ENCODE measurements at places on chromosomes 16 and 17.

DNA sequence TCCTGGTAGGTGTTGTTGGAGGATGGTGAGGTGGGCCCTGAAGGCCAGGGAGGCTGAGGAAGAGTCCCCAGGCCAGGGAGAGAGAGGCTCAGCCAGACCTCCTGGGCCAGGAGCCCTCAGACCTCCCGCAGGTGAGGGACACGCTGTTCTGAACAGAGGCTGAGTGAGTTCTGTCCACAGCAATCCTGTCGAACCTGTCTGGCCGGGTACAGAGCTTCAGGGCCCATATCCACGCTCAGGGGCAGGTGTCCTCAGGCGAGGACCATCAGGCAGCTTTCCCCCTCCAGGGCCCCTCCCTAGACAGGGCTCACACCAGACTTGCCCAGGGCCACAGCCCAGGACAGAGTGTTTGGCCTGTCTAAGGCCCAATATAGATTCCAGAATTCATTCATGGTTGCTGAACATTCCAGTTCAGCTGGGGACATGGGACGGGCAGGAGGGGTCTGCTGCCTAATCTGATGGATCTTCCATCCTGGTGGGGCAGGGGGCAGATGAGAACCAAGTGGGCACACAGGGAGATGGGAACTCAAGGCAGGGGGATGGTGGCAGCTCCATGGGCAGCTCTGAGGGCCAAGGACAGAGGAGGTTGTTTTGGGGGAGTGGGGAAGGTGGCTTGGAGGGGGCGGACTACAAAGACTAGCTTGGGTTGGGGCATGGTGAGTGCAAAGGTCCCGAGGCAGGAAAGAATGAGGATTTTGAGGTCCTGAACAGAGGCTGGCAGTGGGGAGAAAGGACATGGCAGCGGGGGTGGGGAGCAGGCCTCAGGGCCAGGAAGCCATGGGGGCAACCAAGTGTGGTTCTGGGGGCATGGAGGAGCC is 23.4 kb upstream of the MPRIP start:
- DNase-seq: no peak

DNA sequence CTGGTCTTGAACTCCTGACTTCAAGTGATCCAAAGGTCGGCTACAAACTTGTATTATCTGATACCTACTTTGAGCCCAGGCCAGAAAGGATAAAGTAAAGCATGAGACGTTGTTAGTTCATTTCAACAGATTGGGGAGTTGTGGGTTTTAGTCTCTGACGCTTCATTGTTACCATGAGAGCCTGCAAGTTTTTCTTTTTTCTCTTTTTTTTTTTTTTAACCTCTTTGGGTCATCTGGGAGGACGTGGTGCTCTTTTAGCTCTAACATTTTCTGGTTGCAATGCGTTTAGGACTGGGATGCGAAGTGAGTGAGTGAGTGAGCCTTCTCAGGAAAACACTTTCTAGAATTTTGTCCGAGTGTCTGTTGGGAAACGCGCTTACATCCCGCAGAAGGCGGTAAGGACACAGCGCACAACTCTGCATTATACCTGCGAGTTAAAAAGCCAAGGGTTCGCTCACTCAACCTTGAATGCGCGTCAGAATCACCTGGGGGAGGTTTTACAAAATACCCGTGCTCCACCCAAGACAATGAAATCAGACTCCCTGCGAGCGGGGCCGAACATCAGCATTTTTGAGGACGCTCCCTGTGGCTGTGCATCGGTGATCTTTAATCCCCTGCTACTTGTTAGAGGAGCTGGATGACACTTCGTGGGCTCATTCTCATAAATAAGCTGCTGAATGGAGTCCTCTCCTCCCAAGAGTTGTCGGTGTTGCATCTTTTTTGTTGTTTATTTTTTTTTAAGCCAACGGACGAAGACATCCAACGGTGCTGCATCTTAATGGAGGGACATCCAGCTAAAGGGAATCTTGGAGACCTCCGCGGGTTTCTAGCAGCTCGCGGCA is 629 bp upstream of the RNF135 start:
- DNase-seq: peak; percentile 5

- DNase-seq: no peak
Measured at GRCh38 chr17:49725452-49726130, 17.8 kb upstream of the SLC35B1 start.

- DNase-seq: no peak
Measured at GRCh38 chr17:77286391-77286640, 145.5 kb downstream of the SEC14L1 start.

- DNase-seq: no peak
Measured at GRCh38 chr17:60333628-60334031, 58.3 kb downstream of the USP32 start.

DNA sequence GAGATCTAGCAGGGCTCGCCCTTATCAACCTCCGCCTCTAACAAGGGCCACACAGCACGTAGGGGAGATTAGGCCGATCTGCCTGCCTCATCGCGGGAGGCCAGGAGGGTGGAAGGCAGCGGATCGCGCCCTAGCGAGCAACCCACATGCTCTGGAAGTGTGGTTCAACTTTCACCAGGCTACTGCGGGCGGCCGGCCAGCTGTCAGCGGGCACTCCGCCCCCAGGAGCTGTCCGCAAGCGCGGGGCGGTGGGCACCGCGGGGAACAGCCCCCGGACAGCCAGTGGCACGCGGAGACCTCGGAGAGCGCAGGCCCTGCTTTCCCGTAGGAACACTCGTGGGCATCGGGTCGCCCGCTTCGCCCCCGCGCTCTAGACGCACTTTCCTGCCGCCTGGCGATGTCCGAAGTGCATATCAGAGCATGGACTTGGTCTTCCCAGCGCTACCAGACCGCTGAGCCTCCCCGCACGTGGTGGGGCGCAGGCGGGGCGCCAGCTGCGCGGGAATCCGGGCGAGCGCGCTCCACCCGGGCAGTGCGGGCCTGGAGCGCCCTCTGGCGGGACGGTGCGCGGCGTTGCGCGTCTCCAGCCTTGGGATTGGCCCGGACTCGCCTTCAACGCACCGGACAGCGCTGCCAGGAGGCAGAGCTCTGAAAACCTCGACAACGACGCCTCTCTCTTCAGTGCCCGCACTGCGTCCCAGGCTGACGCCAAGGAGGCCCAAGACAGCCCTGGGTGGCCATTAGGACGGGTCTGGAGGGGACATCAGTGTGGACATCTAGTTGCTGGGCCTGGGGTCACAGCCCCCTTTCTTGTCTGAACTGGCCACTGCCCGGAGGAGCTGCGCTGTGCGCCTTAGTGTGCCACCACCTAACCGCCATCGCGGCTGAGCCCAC is 3.6 kb upstream of the ZNHIT3 start:
- DNase-seq: peak; percentile 74

DNA sequence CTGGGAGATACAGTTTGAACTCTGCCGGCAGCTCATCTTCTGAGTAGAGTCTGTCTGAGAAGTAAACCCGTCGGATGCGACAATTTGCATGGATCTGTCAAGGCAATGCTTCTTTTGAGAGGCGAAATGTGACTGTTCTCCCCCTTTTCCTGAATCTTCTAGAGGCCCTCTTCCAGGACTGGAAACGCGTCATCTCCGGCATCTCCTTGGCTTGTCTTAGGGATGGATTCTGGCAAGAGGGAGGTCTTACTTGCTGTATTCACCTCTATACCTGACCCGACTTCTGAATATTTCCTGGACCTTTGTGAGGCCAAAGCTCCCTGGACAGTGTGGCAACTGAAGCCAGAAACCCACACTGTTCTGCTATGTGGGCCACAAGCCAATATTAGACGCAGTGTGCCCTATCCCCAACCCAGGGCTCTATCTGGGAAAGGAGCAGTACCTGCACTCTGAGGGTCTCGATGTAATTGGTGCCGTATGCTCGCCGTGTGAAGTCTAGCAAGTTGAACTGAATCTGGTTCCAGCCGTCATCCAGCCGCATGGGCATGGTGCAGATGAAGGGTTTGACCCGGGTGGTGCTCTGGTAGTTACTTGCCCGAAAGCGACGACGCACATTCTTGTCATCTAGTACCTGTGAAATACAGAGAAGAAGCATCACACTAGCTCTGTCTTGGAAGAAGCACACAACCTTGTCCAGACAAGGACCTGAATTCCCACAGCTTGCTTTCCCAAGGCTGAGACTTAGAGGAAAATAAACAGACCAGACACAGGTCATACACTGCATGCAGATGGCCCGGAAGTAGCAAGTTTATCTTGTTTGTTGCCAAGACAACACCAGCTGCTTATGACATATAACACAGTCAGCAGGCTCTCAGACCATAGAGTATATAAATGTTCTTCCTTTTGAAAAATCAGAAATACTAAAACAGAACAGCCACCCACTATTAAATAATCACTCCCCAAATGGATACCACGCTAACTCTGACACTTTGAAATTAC is 14.1 kb downstream of the CFAP20 start:
- no peak for DNase-seq

GRCh38 chr16:88290850-88291830 is 91.6 kb upstream of the ZNF469 start:
- no peak for DNase-seq

DNA sequence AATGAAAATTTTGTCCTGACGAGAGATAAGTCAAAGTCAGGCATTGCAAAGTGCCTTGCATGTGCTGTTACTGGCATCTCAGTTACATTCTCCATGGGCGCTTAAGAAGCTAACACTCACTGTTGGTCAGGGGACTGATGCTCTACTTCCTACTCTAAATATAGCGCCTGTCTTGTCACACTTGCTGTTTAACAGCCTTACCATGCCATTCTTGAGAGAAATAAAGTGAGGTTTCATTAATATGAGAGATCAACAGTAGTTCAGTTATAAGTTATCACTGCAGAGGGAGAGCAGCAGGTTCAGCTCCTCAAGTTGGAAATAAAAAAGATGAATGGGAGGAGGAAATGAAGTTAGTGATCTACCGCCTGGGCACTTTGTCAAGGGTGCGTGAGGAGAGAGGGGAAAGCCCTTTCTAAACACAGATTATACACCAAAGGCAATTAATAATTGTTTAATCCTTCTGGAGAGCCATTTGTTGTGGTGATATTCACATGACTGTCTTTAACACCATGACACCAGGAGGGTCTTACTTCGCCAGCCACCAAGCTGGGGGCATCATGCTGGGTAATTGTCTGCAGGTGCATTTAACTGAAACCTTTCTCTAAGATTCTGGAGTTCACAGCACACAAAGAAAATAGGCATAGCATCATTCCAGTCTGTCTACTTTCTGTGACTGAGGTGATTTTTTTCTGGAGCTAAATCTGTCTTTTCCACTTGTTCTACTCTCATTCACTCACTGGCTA is 568.7 kb upstream of the HSBP1 start:
- DNase-seq: no peak

DNA sequence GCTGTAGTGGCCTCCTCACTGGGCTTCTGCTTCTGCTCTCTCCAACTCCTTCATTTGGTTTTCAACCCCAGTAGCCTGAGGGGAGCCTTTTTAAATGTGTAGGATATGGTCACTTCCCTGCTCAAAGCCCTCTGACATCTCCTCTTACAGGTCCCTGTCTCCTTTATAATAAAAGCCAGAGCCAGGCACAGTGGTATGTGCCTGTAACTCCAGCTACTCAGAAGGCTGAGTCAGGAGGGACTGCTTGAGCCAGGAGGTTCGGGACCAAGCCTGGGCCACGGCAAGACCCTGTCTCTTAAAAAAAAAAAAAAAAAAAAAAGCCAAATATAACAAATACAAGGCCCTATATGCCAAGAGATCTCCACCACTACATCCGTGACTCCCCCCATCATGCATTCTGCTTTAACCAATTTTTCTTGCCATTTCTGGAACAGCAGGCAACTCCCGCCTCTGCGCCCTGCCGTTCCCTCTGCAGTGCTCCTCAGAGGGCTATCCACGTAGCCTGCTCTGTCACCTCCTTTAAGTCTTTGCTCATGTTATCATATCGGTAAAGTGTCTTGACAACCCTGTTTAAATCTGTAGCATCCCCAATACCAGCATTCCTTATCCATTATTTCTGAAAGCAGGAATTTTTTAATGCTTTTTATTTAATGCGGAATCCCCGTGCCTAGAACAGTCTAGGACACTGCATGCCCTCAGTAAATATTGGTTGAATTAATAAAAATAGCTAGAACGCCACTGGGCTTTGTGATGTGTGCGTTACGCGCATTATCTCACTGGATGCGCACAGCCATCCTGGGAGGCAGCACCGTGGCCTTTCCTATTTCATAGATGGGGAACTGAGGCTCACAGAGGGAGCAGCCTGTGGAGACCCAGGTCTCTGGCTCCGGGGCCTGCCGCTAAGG is 9.5 kb downstream of the ZNF771 start:
- no peak for DNase-seq

DNA sequence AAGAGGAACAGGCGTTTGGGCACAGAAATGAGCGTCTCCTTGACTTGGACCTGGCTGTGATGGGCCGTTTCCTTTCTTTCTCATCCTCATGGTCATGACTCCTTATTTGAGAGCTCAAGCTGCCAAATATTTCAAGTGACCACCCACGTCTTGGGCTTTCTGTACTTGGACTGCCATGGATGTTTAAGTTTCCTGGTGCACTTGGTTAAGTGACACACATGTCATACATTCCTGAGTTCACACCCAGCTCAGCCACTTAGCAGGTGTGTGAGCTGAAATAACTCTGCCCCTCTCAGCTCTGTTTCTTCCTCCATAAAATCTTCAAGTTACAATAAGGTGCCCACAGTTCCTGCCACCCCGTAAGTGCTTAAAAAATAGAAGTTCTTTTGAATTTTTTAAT is 114.5 kb downstream of the CLEC16A start:
- DNase-seq: no peak

DNA sequence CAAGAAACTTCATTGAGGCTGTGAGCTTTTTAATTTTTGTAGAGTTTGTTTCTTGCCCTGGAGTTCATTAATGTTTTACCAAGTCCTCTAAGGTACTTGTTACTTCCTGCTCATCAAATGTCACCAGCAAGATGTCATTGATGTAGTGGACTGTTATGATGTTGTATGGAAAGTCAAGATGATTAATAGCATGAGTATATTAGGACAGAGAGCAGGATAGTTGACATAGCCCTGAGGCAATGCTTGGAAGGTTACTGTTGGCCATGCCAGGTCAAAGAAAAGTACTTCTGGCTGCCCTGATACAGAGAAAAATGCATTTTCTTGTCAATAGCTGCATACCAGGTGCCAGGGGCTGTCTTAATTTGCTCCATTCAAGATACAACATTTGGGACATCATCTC is 6.7 kb downstream of the KRTAP1-5 start:
- DNase-seq: no peak

GRCh38 chr16:50185005-50185505 is 31.9 kb downstream of the TENT4B start:
- no peak for DNase-seq

DNA sequence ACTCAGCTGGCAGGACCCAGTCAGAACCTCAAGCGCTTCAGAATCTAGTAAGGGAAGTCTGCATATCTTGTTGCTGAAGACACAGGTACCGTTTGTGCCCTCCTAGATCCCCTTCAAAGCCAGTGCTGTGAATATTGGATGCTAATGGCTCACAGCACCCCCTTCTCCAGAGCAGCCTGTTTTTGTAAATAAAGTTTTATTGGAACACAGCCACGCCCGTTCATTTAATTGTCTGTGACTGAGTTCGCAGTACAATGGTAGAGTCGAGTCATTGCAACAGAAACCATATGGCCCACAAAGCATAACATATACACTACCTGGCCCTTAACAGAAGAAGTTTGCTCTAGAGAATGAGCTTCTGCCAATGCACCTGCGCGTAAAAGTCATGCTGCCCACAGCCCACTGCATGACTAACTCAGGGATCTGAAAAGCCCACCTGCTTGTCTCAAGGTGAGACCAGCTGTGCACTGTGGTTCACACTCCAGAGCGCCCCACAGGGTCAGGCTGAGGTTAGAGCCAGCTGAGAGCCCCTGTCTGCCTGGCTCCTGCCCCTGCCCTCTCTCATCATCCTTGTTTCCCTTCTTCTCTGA is 48.8 kb downstream of the AIPL1 start:
- DNase-seq: no peak

GRCh38 chr16:28213396-28213795 is 1.6 kb upstream of the XPO6 start:
- DNase-seq: no peak

GRCh38 chr17:64502809-64503208 is 3.3 kb downstream of the DDX5 start:
- no peak for DNase-seq

GRCh38 chr17:15650741-15651582 is 31.5 kb upstream of the FBXW10B start:
- DNase-seq: no peak
